Stimulated activated CD4-positive, alpha-beta T cell treated with anti-CD3 and anti-CD28 coated beads, Interleukin-12 subunit alpha, Interleukin-12 subunit beta, amount 100 ng/mL, for 24 hours (primary cell): ENCODE measurements at places on chromosomes 3 and 15.

DNA sequence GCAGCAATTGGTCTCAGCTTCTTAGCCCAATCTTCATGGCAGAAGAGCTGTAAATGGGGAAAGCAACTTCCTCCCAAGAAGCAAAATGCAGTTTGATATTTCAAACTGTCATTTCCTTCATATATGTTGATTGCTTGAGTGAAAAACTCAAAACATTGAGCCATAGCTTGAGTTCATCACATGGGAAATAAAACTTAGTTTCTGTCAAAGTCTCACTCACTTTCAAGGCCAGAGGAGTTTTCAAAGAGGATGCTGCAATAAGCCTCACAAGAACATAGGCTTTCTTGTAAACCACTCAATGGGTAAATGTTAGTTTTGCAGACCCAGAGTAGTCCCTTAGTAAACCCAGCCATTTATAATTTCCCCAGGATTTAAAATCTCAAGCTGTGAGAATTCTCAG is 29.1 kb upstream of the SUCLG2 start:
- no peak for DNase-seq

DNA sequence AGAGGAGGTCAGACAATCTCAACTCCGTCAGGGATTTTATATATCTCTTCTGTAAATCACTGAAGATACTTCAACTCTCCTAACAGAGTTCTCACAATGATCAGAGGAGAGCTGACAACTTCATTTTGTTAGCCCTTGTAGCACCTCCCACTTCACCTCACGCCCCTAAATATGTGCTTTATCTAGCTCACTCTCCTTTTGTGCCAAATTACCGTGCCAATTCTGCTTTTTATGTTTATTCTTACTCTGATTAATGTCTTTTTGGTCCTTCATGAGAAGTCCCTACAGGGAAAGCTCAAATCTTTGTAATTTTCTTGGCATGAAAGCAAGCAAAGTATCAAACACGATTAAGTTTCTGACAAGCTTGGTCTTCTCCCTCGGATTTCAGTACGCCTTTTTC is 636.1 kb upstream of the NAALADL2 start:
- no peak for DNase-seq

DNA sequence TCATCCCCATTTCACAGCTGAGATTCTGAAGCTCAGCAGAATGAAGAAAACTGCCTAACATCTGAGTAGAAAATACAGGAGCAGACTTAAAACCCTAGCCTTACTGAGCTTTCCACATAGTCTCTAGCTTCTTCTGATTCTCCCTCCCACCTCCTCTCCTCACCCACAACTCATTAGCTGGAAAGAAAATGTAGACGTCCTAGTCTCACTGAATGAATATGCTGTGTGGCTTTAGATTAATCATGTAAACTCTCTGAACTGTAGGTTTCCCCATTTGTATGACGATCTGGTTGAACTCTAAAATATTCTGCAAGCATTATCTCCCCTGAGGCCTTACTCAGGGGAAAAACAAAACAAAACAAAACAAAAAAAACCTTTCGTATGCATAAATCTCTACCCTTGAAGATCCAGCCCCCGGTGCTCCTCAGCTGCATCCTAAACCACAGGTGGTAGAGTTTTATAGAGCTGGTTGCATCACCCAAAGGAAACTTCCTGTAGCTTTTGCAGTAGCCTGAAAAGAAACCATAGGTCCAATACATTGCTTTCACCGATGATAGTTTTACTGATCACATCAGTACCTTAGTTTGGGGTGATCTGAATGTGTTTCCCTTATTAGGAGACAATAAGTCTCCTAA is 40.6 kb downstream of the FOXB1 start:
- DNase-seq, result no peak

DNA sequence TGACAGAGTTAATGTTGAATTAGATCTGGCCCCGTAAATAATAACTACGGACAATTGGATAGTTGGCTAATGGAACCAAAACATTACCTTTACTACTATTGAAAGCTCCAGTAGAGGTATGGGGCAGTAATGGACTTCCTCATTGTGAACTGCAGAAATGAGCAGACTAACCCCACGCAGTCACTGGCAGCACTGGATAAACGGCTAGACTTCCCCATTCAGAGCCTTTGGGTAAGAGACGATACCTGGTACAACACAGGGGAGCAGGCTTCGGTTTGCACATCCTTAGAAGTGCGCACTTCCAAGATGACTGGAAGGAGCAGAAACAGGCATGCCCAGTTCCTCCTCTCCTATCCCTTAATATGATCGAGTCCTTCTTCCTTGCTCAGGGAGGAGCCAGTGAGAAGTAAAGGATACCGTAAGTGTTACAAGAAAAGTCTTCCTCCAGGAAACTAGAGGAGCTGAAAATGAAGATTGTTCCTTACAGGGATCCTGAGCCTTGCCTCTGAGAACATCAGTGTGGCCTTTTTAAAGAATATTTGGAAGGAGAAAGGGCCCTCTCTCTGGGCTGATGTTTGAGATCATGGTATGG is 100.5 kb upstream of the NECTIN3 start:
- DNase-seq, result no peak

- DNase-seq, result no peak
These were observed 87.5 kb downstream of the KCNMB2 start for GRCh38 chr3:178623666-178624255.

DNA sequence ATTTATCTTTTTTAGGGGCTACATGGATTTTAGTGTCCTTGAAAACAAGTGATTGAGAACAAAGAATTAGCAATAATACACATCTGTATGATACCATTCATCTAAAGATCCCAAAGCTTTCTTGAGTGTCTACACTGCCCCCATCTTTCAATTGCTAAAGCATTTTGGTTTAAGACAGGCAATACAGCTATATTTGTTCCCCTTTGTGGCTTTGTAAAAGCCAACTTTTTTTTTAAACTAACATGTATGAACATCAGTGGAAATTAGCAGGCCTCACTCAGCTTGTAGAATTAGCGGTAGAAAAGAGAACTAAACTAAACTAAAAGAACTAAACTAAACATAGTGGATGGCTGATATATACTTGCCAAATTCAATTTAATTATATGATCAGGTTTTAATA is 449.6 kb downstream of the MECOM start:
- no peak for DNase-seq

- no peak for DNase-seq
These were observed 19.8 kb downstream of the ADAMTS9 start for GRCh38 chr3:64667887-64668581.

DNA sequence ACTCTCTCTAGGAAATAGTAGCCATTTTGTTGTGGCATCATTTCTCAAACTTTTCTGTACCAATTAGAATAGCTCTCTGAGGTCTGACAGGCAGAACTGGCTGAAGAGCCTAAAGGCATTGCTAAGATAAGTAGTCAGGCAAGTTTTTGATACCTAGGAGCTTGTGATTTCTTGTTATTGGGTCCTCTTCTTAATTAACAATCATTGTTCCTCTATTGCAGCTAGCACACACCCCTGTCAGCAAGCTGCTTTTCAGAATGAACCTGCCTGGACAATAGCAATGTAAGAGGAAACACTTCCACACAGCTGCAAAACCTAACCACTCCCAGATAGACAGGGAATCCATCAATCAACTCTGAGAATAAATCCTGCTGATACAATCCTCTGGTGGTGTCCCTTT is 403.9 kb upstream of the TBL1XR1 start:
- DNase-seq, result no peak

GRCh38 chr15:68554721-68555678 is 23.8 kb upstream of the CORO2B start:
- no peak for DNase-seq

- DNase-seq, result no peak
These were observed 1.6 kb downstream of the DNAJC13 start for GRCh38 chr3:132418916-132419315.

DNA sequence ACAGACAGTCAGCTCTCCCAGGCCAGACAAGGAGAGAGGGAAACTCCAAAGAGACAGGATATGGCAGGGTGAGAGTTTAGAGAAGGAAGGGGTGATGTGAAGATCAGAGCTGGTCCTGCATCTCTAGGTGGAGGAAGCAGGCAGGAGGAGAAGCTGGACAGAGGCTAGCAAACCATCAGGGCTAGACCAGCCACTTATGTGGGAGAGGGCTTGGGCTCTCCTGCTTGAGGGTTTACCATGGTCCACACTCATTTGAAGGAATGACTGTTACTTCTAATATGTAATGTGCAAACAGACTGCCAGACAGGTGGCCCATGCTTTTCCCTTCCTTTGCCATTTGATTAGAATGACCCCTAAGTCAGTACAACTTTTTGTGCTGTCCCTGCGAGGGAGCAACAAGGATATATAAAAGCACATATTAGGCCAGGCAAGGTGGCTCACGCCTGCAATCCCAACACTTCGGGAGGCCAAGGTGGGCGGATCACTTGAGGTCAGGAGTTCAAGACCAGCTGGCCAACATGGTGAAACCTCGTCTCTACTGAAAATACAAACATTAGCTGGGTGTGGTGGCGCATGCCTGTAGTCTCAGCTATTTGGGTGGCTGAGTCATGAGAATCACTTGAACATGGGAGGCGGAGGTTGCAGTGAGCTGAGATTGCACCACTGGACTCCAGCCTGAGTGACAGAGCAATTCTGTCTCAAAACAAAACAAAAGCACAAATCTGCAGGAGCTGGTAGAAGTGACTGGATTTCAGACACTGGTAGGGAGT is 41.0 kb upstream of the MANF start:
- no peak for DNase-seq

DNA sequence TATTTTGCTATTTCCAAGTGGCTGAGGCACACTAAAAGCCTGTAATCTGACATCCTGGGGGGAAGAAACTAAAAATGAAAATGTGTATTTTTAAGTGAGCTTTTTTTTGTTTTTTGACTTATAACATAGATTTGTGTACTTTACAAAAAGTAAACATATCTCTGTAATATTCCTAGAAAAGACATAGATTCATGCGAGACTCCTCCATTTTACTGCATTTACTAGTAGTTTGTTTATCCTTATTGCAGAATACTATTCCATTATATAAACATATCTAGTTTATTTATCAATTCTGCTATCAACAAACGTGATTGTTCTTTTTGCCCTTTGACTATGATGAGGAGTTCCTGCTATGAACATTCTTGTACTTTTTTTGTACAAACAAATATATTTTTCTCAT is 67.8 kb upstream of the PLSCR5 start:
- no peak for DNase-seq

GRCh38 chr15:44536302-44536961 is 515 bp upstream of the EIF3J start:
- DNase-seq, result no peak

DNA sequence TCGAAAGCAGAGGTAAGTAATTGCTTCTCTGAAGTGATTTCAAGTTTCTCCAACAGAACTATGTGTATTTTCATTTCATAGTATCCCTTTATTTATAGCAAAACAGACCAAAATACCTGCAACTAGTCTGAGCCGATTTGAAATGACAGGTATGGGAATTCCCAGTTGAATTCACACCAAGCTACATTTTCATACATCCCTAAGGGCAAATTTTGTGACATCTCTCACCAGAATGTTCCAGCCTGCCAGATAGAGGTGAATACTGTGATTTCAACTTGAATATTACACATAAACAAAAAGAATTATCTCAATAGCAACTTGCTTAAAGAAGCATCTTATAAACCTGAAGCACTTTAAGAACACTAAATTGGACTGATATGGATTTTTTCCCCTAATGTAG is 235.7 kb downstream of the SLC9A9 start:
- no peak for DNase-seq

GRCh38 chr3:49805367-49805782 is 2.3 kb downstream of the INKA1 start:
- DNase-seq, result no peak

DNA sequence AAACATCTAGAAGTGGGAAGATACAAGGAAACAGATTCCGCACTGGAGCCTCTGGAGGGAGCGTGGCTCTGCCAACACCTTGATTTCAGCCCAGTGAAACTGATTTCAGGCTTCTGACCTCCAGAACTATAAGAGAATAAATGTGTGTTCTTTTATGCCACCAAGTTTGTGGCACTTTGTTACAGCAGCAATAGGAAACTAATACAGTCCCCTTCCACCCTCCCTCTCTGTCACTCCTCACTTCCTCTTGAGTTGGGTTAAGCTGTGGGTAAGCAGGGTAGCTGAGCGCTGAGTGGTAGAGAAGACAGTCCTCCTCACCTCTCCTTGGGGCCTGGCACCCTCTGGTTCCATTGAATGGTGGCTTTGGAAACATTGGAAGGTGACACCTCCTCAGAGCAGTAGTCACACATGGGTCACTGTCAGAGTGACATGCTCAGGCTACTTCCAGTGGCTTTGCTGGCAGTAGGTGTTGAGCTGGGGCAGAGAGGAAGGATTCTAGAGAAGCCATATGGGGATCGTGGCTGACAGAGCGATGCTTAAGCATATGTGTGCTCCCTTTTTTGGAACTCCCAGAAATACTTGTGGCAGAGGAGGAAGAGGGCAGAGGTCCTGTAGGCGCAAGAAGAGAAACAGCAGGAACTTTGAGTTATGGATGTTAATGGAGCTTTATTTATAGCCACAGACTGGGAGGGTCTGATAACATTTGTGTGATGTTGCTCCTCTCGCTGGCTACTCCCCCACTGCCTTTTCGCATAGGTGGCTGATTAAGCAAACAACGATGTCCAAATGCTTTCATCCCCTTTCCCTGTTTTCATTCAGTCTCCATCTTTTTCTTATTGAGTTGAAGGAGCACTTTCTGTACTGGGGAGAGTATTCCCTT is 14.8 kb upstream of the HCN4 start:
- DNase-seq, result no peak

DNA sequence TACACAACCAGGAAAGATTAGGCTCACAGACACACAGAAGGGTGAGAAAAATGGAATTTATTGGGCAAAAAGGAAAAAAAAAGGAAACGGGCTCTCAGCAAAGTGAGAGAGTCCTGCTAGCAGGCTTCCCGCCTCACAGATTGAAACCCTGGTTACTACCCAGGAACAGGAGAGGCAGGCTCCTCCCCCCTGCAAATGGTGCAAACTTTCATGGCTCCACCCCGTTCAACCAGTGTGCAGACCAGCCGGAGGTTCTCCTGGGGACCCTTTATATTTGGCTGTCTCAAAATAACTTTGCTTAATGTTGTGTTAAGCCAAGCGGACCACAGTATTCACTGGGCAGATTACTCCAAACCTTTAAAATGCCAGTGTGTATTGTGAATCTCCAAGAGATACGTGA is 40.3 kb downstream of the IL1RAP start:
- no peak for DNase-seq

DNA sequence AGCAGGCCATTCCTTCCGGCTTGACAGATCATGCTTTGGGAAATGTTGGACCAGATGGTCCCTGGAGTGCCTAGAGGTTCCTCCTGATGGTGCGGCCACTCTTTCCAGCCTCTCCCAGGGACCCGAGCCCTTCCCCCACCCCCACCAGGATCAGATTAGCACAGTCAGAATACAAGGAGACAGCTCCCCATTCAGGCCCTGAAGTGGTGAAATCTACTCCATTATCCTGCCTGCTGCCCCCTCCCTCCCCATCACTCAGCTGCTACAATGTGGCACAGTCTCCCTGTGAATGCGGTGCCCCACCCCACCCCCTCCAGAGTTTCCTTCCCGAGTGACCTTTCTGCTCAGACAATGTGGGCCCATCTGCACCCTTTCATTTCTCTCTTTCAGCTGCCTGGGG is 29.4 kb downstream of the RNU5B-1 start:
- DNase-seq, result no peak
